ENCODE measurements at places on chromosomes 2 and 18.

- no peak for DNase-seq
Observed at GRCh38 chr2:57180042-57180567, 866.5 kb upstream of the VRK2 start.

DNA sequence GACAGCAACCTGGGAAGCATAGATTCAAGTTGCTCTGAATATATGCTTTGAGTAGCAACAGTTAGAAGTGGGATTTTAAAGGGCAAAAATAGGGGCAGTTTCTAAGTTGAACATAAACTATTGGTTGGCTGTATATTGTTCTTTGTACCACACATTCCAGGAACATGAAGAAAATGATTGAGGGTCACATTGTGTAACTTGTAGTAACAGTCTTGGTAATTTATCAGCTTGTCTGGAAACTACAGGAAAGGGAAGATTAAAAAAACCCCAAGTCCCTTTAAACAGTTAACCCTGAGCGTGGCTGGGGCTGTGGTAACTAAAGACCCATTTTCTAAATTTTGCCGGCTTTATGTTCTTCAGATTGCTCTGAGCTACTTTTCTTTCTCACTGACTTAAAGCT lies 7.4 kb downstream of the PLEKHB2 start:
- DNase-seq = no peak

- no peak for DNase-seq
Observed at GRCh38 chr18:28045880-28046279, 131.1 kb downstream of the CDH2 start.

GRCh38 chr2:67242456-67242855 lies 154.7 kb upstream of the ETAA1 start:
- no peak for DNase-seq

DNA sequence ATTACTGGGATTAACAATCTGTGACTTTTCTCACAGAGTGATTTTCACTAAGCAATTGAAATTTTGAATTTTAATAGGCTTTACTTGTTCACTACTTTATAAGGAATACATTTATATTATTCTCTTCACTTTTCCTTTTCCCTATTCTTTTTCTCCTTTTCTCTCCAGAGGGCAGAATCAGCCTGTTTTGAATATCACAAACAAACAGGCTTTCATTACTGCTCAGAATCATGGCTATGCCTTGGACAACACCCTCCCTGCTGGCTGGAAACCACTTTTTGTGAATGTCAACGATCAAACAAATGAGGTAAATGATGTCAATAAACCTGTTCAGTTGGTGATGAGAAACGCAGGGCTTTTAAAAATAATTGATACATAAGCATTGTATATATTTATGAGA lies 35.3 kb downstream of the CPS1 start:
- DNase-seq = no peak

DNA sequence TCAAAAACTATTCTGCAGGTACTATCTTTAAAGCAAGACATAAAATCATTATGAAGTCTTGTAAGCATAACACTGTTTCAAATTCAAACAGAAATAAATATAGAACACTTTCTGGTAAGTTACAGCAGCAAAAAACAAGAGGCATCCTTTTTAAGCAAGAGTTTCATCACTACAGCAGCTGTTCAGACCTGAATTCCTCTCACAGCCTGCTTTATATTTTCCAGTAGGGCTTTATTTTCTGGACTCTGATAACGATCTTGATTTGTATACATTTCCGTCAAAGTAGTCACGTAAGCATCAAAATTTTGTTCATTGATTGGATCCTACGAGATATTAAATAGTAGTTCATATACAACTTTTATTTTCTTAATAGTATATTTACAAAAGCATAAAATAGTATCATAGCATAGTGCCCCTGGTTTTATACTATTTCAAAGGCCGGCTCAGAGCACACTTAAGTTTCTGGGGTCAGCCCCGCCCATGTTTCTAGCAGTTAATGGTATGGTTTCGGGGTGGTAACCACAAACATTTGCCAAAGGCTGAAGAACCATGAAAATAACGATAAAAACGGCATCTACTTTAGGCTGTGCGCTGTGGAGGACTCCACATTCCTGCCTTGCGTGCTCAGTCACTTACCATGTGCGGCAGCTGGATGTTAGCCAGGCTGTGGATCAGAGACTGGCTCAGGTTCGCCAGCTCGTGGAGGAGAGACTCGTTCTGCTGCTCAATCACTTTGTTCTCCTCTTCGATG lies 47.5 kb upstream of the PXDN start:
- no peak for DNase-seq

DNA sequence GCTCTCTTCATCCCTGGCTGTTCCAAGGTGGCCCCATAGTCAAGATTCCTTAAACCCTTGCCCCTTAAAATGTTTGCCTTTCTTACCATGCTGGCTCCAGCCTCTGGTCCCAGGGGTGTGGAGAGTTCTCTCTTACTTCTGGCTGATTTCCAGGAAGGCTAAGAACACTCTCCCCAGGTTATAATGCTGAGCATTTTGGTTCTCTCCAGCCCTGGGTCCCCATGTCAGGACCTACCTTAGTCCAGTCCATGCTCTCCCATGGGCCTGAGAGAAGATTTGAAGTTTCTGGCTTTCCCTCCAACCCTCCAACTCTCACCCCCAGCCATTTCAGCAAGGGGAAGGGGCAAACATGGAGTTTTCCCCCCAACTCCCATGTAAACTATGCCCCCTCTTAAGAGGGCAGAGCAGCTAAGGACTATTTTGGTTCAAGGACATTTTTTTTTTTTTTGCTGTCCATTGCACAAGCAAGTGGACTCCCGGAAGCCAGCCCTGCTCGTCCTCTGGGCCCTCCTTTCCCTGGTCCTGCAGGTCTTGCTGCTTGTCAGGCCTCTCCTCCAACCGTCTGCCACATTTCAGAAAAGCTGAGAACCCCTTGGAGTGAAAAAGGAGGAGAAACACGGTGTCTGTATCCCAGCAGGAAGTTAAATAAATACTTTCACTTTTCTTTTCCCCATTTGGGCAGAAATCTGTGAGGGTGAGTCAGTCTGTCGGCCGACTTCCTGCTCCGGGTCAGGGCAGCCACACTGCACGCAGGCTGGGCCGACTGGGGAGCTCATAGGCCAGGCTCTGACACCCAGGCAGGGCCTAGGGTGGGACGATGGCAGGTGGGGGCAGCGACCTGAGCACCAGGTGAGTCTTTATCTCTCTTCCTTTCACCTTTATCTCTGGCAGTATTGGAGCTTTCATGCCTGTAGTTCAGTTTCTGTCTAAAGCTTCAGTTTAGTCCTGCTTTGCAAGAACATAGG lies at the start of gene SP140L:
Gene SP140L (plus strand): TSS at position 741 of the 965 bp plus-strand sequence. CDS start 77 bp downstream, at position 818.
- DNase-seq = peak; percentile 57

GRCh38 chr2:68263632-68264031 lies 11.3 kb upstream of the PPP3R1 start:
- DNase-seq = no peak

- no peak for DNase-seq
Observed at GRCh38 chr2:181984060-181984459, 1.6 kb upstream of the PPP1R1C start.

DNA sequence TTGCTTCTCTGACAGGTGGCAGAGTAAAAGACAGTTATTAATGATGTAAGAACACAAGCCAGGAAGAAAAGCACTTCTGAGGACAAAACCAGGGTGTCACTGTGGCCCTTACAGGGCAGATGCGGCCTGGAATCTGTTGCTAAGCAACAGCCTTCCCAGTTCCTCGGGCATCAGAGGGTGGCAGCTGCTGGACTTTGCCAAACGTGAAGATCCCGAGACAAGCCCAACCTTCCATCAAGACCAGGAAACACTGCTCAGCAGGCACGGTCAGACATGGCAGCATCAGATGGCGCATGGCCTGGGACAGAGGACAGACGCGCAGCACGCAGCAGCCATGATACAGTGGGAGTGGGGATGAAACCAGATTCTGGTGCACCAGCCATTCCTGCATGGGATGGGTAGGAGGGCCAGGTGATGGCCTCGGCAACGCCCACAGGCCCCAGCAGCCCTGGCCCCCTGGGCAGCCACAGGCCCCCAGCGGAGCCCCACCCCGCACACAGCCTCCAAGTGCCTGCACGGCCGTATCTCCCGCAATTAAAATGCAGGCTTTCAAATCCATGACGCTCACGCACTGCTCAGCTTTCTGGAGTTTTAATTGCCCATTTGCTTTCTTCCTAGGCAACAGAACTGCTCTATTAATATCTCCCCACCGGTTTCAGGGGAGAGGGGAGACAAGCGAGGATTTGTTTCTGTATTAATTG lies 89.0 kb downstream of the EIPR1 start:
- DNase-seq = no peak

GRCh38 chr2:240620149-240620731 lies 5.0 kb upstream of the GPR35 start:
- DNase-seq = no peak

DNA sequence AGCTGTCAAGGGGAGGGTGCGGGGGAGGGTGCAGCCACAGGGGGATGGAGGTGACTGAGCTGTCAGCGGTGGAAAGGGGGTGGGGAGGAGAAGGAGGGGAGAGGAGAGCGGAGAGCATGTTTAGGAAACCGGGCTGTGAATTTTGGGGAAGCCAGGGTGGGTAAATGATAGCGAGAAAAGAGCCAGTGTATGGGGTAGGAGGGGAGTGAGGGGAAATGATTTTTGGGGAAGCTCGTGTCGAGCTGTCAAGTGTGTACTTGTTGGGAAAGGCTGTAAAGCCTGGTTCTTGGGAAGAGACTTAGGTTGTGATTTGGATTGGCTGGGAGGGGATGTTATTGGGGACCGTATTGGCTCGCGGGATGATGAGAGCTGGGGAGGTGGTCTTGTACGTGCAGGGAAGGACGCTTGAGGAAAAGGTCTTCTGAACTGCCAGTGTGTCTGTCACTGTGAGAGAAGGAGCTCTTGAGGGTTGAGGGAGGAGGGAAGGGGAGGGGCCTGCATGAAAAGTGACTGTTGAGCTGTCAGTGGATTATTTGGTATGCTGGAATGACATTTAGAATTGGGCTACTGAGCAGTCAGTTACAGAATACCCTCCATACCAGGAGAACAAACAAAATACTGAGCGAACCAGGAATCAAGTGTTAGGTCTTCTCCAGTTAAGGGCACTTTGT lies 1.0 kb downstream of the UBR3 start:
- peak; percentile 17 for DNase-seq

DNA sequence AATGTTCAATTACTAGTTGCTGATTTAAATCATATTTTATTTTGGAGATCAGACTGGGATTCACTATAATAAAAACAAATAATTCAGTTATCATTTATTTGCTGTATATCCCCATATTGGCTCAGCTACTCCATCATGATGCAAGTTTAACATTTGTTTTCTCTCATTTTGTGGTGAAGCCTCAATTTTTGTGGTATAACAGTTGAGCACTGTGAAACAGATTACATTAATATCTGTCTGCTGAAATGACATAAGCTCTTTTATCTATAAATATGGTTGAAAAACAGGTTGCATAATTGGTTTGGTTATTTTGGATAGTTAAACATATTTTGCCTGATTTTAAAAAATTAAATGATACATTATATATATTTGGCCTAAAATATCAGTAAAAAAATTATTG lies 67.7 kb downstream of the DPP4 start:
- no peak for DNase-seq

DNA sequence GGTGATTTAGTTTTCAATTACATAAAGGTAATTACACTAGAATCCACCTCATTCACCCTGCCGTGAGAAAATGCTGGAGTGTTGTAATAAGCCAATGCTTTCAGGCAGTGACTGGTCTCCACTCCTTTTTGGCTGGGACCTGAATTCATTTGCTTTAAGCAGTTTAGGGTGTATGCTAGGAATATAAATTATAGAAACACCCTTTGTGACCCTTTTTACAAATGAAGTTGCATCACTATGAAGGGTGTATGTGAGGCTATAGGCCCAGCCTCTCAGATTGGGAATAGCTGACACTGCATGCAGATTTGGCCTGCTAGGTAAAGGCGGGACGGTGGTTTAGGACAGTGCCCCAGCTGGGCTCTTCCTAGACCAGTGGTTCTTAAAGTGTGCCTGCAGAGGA lies 50.8 kb upstream of the NFE2L2 start:
- no peak for DNase-seq

DNA sequence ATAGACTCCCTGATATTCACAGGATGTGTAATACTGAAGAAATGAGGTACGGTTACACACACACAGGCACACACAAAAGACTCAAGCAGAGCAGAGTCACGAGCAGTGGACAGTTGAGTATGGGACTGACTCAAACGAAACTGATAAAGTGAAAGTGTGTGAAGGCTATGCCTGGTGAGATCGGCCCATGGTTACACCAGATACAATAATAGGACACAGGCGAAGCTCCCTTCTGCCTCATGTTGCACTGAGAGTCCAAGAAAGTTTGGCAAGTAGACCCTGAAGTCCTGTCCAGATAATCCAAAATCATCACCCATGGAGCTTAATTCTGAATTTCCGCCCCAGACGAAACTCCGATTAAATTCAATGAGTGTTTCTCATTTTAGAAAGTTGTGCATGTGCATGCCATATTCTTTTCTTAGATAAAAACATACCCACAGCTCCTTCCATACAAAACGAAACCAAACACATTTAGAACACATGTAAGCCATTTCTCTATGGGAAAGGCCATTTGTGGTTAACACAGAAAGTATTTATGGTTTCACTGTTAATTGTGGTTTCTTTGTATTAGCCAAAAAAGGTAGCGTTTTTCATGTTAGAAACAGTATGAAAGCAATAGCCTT lies 567.6 kb downstream of the PLCL1 start:
- no peak for DNase-seq

DNA sequence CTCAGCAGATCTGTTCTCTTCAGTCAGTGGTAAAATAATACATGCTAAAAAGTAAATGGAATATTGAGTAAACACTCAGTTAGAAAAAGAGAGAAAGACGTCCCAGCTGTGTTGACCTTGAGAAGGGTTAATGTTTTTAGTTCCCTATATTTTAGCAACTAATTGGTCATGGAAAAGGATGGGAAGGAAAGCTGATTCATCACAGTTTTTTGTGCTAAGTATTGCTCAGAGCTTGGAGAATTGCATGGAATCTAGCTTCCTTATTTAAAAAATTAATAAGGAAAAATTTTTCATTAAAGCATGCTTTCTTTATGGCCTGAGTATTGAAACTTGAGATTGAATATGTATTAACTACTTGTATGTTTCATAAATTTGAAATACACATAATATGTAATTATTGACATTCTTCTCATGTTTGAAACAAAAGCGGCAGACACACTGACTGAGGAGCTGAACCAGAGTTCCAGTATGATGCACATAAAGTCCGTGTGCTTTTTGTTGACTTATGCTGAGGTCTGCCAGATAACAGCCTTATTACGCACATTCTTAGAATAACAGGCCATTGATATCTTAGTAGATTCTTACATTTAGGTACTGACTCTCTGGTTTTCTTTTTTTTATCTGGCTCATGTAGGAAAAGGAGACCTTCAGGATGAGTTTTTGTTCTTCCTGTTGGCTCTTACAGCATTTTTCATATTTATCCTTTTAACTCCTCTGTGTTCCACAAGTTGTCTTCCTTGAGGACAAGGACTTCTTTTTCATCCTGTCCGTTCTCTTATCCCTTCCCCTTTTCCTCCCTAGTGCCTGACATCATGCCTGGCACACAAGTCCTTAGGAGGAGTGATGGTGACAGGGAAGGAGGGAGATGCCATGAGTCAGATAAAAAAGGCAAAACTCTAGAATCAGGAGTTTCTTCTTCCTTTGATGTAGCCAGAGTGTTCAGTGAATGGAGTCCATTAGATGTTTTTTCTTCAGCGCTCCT lies 194.1 kb downstream of the PTPRM start:
- DNase-seq = no peak

GRCh38 chr2:1650085-1650872 lies 94.0 kb downstream of the PXDN start:
- no peak for DNase-seq
